ENCODE measurements at places on chromosomes 6 and 20. TPM values are rescaled to one million over a fixed set of nuclear protein-coding genes. Genes with fewer than 3 reads are reported as not detected.

The SASH1 gene
- total RNA-seq: 145 TPM

The MYMX gene
- not detected for total RNA-seq

The TAGAP gene
- total RNA-seq: 0.11 TPM

The DNAH8 gene
- under 0.01 TPM for total RNA-seq

The PRL gene
- total RNA-seq: 0.11 TPM

The DZANK1 gene
- total RNA-seq: 1.2 TPM

The CCN2 gene
- total RNA-seq: 264 TPM

The NHLRC1 gene
- total RNA-seq: 3.2 TPM

The KIF25 gene
- not detected for total RNA-seq

Measured in articular chondrocyte of knee joint (primary cell).